ENCODE measurements at places on chromosomes 1 and 21. TPM values are rescaled to one million over a fixed set of nuclear protein-coding genes. Genes with fewer than 3 reads are reported as not detected.
A peak's percentile ranks its signal among the peaks of the same experiment; 100 is the strongest.

SLC41A1 gene
- total RNA-seq, result 35.3 TPM

DPT gene
- not detected for total RNA-seq

DNA sequence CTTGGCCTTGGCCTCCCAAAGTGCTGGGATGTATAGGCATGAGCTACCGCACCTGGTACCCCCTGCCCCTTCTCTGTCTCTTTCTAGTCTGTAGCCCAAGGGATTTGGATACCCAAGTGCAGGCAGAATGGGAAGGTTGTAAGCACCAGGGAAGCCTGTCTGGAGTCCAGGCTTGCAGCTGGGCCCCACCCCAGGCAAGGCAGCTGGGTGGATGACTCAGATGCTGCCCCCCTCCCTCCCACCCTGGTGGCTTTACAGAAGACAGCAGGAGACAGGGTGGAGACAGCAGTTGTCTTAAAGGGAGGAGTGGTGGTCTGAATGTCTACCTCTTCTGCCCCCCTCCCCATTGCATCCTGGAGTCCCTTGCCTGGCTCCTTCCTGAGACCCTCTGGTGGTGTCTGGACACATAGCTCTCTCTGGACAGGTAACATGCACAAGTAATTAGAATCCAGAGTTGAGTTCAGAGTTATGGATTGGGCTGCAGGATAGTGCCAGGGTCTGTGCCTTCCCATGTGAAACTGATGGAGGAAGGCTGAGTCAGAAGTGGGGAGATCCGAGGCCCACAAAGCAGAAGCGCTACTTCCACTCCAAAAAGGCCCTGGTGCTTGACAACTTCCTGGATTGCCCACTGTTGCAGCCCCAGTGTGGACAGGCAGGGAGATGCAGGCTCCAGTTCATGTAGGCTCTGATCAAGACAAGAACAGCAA lies 5.1 kb downstream of the LMNA start:
- no peak for DNase-seq

DNA sequence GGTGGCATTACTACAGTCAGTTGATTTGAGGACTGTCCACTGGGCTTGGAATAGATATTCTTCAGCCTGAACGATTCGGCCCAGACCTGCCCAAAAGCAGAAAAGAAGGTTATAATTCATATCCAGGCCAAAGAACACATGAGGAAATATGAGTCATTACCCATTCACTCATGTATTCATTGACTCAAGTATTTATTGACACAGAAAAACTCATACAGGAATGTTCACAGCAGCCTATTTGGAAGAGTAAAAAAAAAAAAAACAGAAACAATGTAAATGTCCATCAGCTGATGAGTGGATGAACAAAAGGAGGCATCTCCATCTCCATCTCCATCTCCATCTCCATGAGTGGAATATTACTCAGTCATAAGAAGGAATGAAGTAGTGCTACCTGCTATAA lies 15.9 kb downstream of the ZMYND12 start:
- DNase-seq, result no peak

- DNase-seq, result no peak
These were observed 20.4 kb downstream of the SLC26A9 start for GRCh38 chr1:205922806-205923205.

DNA sequence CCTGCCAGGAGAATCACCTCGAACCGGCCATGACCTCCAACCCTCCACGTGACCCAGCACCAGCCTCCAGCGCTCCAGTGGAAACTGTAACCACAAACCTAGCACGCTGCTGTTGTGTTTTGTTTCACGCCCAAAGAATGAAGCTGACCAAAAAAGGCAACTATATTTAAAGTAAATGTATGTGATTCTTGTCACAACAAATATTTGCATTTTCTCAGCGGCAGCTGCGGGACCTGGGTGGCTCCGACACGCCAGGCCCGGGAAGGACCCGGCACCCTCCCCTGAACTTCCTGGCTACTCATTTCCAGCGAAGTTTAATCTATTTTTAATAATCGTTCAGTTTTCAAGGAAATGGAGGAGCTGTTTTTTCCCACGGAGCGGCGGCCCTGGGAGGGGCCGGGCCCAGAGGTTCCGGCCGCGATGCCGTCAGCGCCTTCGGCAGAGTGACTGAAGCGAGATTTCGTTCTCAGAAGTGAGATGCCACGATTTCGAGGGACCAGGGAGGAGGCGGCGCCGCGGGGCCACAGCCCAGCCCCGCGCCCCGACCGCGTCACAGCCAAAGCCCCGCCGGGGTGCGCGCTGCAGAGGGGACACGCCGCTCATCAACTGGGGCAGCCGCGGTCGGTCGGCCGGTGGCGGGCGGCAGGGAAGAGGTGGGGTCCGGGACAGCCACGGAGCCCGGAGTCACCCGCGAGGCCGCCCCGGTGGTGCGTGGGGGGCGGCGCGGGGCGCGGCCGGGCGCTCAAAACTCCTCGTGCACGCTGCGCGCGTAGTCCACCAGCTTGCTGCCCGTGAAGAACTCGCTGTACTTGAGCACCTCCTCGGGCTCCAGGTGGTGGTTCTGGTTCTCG lies 3.0 kb upstream of the TNFRSF4 start:
- peak; percentile 43 for DNase-seq

- peak; percentile 74 for DNase-seq
These were observed 1.1 kb downstream of the TNFRSF4 start for GRCh38 chr1:1212780-1213344.

TNFRSF1B gene
- total RNA-seq, result 191 TPM

GRCh38 chr1:11731691-11732283 lies 4.1 kb upstream of the AGTRAP start:
- DNase-seq, result peak; percentile 58

DNA sequence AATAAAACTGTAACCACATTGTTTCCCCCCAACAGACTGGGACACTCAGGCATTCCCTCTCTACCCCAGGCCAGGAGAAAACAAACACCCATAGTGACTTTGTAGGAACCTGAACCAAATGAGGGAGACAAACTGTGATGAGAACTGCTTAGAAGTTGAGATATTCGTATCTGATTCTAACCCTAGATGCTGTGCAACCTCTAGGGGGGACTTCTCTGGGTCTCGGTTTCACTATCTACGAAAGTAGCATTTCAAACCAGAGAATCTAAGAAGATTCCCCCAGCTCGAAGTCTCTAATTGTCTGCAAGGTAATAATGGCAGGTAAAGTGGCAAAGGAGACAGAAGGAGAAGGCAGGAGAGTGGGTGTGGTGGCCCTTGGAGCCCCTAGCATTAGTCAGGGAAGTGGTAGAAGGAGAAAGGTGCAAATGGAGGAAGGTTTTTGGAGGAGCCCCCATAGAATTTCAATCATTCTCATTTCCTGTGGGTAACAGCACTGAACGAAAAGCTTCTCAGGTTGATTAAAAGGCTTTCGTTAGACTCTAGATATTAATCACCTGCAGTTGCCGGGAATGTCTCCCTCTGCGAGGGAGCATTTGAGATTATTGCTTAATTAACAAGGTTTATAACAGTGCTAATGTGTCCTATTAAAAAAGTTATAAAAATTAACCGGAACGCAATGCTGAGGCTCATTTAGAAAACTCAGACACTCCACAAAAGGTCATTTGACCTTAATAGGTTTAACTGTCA lies 46.4 kb downstream of the BEND5 start:
- DNase-seq, result no peak

PRR9 gene
- not detected for total RNA-seq

DNA sequence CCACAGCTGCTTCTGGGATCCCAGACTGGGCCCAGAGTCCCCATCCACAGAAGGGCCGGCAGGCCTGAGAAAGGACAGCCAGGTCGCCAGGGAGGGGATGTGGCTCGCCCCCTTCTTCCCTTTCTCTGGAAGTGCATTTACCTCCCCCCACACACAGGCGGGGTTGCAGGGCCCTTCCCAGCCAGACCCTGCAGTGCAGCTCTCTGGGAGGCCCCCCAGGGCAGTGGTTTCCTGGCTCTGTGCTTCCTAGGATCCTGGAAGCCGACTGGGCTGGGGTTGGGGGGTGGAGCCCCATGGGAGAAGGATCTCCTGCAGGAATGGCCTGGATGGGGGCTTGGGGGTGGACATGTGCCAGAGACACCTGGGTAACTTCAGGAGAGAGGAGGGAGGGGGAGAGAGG lies 4.2 kb upstream of the COL6A1 start:
- DNase-seq, result no peak

FRRS1 gene
- 4.2 TPM for total RNA-seq

DNA sequence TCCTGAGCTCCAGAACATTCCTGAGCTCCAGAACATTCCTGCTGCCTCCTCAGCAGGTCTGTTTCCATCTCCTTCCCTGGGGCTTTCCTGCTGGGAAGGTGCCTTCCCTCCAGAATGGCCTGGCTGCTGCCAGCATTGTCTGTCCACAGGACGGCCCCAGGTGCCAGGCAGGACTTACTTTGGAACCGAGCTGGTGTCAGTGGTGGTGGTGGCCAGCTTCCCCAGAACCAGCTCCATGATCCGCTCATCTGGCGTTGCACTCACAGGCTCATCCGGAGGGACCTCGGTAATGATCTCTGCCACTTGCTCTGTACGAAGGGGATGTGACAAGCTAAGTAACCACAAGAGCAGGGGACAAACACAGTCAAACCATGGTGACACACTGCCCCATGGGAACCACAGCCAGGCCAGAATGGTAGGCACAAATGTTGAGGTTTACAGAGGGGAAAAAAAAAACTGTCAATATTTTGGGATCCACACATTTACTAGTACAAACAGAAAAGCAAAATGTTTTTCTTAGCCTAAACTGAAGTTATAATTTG lies 41.3 kb downstream of the PRDM15 start:
- DNase-seq, result no peak

ACOT7 gene
- total RNA-seq, result 86.7 TPM

IFI44 gene
- total RNA-seq, result 37.2 TPM

DNA sequence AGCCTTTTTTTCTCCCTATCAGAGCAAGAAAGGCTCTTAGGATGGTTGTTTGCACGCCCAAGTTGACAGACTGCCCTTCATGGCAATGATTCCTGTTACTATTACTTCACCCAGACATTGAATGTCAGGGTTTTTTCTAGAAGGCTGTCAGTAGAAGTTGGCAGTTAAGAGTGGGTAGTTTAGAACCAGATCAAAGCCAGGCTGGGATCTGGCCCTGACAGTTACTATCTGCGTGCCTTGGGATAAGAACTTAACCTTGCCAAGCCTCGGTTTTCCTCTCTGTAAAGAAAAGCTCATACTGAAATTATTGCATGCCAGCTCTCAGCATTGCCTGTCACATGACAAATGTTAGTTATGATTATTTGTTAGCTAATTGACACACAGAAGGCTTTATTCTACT lies 58.7 kb upstream of the PPP2R5A start:
- DNase-seq, result no peak

DNA sequence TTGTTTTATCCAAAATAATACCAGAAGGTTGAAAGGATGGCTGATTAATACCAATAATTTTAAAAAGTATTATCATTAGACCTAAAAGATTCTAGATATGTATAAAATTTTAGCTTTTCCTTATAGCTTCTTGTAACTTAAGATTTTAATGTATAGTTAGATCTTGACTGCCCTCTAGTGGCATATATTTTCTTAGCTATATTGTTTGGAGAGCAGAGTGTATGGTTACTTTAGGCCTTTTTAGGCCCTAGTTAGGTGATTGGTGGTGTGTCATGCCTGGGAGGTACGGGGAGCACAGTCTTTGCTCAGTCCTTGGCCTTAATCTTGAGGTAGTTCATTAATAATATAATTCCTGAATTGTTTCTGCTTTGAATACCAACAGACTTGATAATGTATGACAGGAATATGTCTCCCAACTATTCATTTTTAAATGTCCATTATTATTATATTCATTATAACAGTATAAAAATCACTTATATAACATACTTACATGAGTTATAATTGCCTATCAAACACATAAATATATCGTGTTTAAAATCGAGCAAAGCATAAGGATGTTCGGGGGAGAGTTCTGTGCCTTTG lies 328.4 kb downstream of the ZP4 start:
- DNase-seq, result peak; percentile 4

- no peak for DNase-seq
These were observed 48.6 kb downstream of the CEP350 start for GRCh38 chr1:180003026-180003695.

Data from activated CD8-positive, alpha-beta T cell treated with anti-CD3 and anti-CD28 coated beads for 36 hours (primary cell).